ENCODE measurements at places on chromosomes 13 and 19.

DNA sequence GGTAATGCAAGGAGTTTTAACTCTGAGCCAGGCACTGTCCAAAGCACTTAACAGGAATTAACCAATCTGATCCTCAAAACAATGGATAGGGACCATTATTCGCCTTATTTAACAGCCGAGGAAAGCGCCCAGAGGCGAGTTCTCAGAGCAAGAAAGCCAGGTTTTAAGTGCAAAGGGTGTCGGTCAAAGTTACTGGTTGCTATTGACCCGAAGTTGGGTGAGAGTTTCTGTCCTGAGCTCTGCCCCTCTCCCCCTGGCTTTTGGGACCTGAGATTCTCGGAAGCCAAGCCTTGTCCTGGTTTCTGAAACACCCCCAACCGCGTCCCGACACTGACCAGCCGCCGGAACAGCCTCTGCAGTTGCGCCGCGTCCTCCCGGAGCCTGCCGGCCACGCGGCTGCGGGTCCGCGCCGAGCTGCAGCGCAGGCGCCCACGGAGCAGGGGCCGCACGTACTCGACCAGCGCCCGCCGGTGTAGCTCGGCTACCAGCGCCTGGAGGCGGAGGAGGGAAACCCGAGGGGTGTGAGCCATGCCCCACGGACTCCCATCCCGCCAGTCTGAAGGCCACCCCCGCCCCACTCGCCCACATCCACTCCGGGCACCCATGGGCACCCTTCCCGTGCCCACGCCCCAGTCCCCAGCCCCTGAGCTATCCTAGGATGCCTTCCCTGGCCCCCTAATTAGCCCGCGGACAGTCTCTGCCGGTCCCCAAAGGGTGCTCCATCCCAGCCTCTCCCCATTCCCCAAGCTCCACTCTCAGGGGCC lies 27.8 kb downstream of the EXOC3L2 start:
- DNase-seq = no peak

DNA sequence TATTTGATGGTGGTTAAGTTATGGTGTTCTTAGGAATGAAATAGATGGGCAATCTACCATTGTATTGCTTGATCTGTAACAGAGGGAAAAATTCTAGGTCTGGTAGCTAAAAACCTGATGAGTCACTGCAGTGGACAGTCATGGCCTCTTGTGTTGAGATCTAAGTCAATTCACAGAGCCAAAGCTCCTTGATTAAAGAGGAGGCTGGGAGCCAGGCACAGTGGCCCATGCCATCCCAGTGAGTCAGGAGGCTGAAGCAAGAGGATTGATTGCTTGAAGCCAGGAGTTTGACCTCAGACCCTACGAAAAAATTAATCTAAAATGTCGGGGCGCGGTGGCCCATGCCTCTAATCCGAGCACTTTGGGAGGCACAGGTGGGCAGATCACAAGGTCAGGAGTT lies 67.1 kb upstream of the KPNA3 start:
- no peak for DNase-seq

- no peak for DNase-seq
Measured at GRCh38 chr19:2168619-2169424, 5.1 kb downstream of the DOT1L start.

GRCh38 chr13:112902669-112903068 lies 66.3 kb upstream of the MCF2L start:
- no peak for DNase-seq

DNA sequence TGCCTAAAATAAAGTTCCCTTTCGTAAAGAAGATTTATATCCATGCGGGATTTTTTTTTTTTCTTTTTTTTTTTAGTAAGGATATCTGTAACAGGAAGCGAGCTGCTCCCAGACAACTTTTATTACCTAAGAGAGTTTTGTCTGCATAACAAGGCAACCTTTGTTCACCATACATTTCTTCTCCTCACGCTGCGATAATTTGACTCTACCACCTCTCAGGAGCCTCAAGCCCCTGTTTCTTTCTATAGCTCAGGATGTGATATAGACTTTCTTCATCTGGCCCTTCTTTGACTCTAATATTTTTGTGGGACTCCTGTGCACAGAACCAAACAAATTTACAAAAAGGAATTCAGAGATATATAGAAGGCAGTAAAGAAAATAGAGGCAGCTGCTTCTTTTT lies 1053.7 kb upstream of the SPRY2 start:
- DNase-seq = no peak

DNA sequence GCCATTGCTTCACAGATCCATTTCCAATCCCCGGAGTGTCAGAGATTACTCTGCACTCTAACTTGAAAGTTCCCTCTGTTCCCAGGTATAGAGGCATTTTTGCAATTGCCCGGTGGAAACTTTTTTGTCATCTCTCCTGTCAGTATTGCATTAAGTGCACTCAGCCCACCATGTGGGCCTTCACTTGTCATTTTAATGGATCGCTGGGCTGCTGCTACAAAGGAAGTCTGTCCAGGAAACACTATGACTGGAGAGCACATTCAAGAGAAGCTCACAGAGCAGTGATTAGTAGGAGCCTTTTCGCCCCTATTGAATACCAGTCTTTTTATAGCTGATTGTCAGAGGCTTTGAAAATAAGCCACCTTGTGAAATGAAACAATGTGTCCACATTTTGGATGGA lies 180.9 kb downstream of the B3GLCT start:
- no peak for DNase-seq

DNA sequence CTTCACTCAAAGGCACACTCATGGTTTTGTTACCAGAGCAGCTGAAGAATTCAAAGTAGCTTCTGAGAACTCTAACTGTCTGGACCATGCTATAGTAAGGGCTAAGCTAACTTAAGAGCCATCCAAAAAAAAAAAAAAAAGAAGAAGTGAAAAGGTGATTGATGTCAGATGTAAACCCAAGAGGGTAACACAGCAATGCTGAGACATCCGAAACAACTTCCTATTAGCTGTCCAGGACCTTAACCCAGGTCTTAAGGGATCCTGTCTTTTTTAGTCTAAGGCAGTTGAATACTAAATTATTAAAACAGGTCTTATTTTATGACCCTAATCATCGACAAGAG lies 11.2 kb upstream of the RAB20 start:
- DNase-seq = no peak

GRCh38 chr19:16200038-16201010 lies 2.6 kb downstream of the AP1M1 start:
- no peak for DNase-seq

DNA sequence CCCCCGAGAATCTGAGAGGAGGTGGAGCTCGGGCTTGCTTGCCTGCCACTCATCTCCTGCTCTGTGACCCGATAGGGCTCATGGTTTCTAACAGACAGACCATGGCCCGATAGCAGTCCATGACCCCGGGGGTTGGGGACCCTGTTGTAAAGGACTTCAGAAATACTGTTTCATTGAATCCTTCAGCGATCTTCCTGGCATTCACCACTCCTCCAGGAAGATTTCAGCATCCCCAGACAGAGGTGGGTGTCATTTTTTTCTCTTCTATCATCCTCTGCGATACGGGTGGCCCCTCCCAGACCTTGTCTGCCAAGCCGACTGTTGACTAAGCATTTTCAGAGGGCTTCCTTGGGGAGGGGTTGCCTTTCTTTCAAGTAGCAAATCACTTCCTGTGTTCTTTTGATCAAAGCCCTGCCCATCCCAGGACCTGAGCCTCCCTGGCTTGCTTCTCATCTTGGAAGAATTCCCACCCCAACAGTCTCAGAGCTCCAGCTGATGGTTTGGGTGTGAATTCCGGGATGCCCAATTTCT lies 1.7 kb downstream of the MYO1F start:
- DNase-seq = no peak

GRCh38 chr19:17325881-17326594 lies 8.6 kb downstream of the ANO8 start:
- DNase-seq = no peak

DNA sequence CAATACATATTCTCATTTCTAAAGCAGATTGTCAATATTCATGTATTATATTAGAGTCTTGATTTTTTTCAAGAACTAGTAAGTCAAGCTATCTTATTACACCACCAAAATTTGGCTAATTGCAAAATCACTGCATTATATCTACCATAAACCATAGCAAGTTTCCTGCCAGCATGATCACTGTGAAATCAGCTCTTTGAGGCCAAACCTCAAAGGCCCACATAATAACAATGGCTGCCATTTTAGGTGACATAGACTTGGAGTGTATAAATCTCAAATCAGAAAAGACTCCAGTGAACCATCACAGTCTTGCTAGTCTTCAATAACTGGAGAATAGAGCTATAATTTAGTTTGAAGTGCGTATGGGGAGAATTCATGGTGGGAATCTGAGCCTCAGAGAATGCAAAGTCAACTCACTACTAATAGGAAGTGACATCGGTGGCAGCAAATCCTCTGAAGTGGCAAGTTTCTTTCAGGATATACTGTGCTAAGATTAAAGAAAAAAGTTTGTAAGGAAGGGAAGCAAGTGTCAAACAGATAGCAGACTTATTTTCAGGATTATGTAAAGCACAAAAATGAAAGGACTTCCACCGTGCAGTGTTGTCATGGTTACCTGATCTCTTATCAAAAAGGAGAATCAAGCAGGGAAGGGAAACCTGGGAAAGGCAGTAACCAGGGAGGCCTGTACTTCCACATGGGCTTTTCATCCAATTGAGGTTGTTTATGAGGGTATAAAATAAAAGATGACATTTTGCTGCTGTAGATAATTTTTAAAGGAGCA lies 117.4 kb upstream of the FNDC3A start:
- no peak for DNase-seq

DNA sequence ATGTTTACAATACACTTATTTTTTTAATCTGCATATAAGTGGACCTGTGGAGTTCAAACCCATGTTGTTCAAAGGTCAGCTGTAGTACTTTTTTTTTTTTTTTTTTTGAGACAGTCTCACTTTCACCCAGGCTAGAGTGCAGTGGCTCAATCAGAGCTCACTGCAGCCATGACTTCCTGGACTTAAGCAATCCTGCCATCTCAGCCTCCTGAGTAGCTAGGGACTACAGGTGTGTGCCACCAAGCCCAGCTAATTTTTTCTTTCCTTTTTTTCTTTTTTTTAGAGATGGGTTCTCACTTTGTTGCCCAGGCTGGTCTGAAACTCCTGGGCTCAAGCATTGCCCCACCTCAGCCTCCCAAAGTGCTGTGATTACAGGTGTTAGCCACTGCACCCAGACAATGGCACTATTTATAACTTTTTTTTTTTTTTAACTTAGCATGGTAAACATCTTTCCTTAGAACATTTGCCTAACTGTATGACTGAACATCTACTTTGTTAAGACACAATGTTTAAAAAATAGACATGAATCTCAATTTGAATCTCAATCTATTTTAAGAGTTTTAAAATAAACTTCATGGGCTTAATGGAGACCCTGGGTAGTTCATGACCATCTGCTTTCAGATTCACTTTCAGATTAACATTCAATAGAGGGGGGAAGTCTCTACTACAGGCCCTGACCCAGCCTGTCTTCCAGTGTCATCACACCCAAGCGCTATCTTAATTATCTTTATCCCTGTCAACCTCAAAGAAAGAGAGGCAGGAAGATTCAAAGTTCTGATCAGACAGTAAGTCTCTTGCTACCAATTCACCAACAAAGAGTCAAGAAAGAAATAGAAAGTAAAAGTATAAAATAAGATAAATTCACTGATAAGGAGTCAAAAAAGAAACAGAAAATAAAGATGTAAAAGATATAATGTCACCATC lies 97.7 kb upstream of the DOCK9 start:
- no peak for DNase-seq

GRCh38 chr13:111555268-111555808 lies 234.9 kb downstream of the TEX29 start:
- DNase-seq = no peak

DNA sequence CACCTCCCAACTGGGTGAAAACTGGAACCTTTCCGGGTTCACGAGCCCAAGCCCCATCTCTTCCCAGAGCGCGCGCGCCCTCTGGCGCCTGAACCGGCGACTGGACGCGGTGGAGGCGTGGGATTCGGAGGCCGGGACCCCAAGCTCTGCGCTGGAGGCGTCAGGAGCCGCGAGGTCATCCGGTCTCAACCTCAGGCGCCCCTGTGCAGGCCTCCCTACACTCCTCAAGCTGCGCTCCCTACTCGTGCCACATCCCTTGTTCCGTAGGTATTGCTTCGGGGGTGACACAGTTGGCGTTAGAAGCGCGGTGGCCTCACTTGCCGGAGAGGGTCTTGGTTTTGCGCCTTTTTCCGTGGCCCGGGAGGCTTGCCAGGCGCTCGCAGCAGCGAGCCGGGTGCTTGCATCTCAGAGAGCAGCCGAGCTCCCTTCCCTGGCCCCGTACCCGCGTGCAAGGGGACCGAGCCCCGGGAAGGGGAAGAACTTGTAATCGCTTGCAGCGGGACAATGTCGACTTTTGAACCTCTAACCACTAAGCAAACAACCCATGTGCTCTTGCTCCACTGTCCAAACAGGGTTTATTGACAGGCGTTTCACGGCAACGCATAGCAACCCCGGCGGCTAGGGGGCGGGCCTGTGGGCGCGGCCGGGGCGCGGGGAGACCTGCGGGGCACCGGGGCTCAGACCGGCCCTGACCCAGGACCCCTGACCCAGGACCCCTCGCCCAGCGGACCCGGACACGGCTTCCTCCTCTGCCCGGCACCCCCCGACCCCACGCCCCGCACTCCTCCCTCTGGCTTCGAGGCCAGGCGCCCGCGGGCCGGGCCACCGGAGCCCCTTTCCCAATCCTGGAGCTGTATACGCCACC lies 8.5 kb downstream of the CDX2 start:
- DNase-seq = no peak

GRCh38 chr19:19552798-19553197 lies 14.7 kb downstream of the CILP2 start:
- no peak for DNase-seq

GRCh38 chr13:46160471-46161066 lies 21.4 kb downstream of the LCP1 start:
- peak; percentile 1 for DNase-seq

DNA sequence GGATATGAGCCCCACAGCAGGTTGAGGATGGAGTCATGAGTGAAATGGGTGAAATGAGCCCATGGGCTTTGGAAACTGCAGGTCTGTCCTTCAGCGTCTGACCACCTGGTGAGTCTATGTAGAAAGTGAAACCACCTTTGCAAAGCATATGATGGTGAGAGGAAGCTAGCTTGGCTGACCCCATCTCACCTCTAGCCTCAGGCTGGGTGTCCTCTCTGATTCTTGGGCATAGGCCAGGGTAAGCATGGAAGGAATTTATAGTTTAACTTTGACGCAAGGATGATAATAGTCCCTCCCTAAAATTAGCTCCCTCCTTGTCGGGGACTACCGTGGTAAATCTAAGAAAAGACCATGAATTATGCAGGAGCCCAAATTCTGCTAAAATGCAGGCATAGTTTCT lies 16.8 kb upstream of the PSG9 start:
- no peak for DNase-seq

DNA sequence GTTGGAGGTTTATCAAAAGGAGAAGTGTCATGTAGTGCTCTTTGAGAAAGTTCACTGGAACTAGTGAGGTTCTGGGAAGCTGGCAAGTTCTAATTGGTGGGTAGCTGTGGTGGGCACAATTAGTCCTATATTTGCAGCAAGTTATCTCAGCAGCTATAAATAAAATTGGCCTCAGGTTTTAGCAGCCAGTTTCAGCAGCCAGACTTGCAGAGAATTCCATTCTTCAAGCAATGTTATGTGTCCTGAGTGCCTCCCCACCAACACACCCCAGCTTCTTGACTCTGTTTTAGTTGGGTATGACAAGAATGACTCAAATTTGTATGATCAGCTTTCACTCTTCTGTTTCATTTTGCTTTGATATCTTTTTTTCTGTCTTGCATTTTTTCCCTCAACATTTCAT lies 4.7 kb downstream of the IFT88 start:
- DNase-seq = no peak

Data from NCI-H2171 (cell line).